Activated T-cell treated with anti-CD3 and anti-CD28 coated beads for 1 hour (primary cell): ENCODE measurements at places on chromosomes 7 and 10.

DNA sequence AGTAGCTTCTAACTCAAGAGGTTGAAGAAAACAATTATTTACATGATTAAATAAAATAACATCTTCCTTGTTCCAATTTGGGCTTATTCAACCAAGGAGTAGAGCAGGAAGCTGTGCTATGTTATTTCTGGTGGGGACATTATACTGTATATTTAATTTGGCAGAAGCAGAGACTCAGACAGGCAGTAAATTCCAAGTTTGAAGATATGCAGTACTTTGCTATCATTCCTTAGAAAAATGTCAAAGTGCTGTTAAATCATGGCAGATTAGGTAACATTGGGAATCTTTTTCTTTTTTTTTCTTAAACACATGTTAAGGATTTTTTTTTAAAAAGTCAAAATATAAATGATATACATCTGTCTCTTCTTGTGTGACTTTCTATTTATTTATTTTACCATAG lies 190.1 kb downstream of the SUGCT start:
- no peak for DNase-seq

- DNase-seq = no peak
Observed at GRCh38 chr7:82722946-82723345, 279.4 kb upstream of the CACNA2D1 start.

DNA sequence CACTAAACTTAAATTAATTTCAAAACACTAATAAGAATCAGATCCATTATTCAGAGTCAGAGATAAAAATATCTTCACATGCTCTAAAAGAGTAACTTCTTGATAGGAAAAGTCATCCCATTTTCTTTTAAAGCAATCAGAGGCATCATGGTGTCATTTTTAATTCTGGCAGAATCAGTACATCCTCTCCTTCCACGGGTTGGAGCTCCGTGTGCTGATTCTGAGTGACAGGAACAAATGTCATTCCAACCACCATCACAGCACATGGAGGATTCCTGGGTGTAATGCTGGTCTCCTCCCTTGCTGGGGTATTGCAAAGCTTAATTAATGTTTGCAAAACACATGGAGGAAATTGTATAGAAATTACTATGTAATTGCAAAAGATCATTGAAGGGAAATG lies 114.5 kb upstream of the IMMP2L start:
- no peak for DNase-seq

DNA sequence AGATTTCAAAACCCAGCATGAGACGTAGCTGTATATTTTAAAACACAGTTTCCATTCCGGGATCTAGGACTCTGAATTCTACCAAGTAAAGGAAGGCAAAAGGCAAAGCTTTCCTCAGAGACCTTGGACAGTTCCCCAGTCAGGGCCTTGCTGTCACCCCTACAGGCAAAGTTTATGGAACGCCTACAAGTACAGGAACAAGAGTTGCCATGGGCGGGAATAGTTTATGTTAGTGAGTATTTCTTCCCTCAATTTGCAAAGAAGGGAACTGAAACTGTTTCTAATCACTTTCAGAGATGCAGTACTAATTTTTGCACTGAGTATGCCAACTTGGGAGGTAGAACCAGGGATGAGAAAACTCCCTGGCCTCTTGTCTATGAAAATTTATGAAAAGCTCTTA lies 68.2 kb upstream of the LRGUK start:
- DNase-seq = no peak

DNA sequence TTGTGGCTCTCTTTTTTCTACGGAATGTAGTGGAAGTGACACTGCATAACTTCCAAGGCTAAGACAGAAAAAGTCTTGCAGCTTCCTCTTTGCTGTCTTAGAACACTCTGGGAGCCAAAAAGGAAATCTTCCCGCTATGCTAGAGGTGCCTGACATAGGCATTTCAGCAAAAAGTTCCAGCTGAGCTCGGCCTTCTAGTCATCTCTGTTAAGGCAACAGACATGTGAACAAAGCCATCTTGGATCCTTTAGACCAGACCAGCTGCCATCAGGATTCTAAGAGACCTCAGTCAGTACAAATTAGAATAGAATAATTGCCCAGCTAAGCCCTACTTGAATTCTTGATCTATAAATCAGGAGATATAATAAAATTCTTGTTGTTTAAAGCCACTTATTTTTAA lies 16.3 kb upstream of the COL1A2 start:
- DNase-seq = no peak
